ENCODE measurements at places on chromosomes 16 and 17.

DNA sequence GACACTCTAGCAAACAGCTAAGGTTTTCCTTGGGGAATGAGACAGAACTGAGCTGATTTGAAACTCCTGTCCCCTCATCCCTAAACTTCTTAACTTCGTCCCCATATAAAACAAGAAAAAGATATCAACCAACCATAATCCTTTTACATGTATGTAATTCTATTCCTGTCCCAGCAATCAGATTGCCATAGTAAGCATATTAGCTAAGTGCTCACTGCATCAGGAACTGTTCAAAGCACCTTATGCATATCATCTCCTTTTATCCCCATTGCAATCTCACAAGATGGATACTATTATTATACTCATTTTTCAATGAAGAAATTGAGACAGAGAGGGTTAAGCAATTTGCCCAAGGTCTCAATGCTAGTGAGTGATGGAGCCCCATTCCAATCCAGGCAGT, 6.8 kb downstream of the KIF18B start:
- DNase-seq, result no peak

- DNase-seq, result no peak
These were observed 130.1 kb upstream of the COX10 start for GRCh38 chr17:13939222-13939621.

GRCh38 chr17:46216682-46217081, 23.5 kb upstream of the KANSL1 start:
- DNase-seq, result no peak

GRCh38 chr17:38609280-38610031, 3.7 kb upstream of the SRCIN1 start:
- DNase-seq, result no peak

DNA sequence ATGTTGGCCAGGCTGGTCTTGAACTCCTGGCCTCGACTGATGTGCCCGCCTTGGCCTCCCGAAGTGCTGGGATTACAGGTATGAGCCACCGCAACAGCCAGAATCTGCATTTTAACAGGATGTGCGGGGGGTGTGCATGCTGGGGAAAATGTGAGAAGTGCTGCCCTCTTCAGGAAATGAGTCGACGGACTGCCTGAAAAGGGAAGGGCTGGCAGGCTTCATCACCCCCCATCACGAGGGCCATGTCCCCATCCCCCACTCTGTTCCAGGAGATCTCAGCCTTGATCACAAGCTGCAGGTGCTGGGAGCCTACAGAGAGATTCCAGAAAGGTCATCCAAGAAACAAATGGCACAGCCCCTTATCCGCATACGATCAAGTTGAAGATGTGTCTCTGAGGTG, 195.3 kb upstream of the RPL38 start:
- peak; percentile 26 for DNase-seq

DNA sequence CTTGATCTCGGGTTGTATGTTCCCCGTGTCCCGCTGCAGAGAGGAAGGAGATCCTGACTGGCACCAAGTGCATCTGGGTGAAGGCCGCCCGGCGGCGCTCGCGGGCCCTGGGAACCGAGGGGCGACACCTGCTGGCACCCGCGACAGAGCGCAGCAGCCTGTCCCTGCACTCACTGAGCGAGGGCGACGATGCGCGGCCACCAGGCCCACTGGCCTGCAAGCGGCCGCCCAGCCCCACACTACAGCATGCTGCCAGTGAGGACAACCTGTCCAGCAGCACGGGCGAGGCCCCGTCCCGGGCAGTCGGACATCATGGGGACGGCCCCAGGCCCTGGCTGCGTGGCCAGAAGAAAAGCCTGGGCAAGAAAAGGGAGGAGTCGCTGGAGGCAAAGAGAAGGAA, 7.5 kb downstream of the BTBD17 start:
- DNase-seq, result no peak

GRCh38 chr16:26365161-26365940, 673.6 kb downstream of the HS3ST4 start:
- no peak for DNase-seq
